Right lung (tissue), 10 donors: ENCODE measurements at places on chromosomes 2 and 18. TPM values are rescaled to one million over a fixed set of nuclear protein-coding genes. Genes with fewer than 3 reads are reported as not detected.

Gene GAL3ST2
- 0.26 TPM for polyA plus RNA-seq

Gene DOCK10
- polyA plus RNA-seq: 41.2 TPM

Gene CD8B2
- polyA plus RNA-seq: 0.93 TPM

Gene COBLL1
- 23.7 TPM for polyA plus RNA-seq

Gene TFPI
- polyA plus RNA-seq: 181 TPM

Gene POTEI
- polyA plus RNA-seq: 0.23 TPM

Gene PAX8
- 2.0 TPM for polyA plus RNA-seq

Gene SERPINB5
- not detected for polyA plus RNA-seq

Gene MYO5B
- 13.5 TPM for polyA plus RNA-seq

Gene FAP
- polyA plus RNA-seq: 25.5 TPM

Gene MC5R
- polyA plus RNA-seq: 0.12 TPM

Gene SERPINB7
- not detected for polyA plus RNA-seq

Gene DPYSL5
- 0.95 TPM for polyA plus RNA-seq

DNA sequence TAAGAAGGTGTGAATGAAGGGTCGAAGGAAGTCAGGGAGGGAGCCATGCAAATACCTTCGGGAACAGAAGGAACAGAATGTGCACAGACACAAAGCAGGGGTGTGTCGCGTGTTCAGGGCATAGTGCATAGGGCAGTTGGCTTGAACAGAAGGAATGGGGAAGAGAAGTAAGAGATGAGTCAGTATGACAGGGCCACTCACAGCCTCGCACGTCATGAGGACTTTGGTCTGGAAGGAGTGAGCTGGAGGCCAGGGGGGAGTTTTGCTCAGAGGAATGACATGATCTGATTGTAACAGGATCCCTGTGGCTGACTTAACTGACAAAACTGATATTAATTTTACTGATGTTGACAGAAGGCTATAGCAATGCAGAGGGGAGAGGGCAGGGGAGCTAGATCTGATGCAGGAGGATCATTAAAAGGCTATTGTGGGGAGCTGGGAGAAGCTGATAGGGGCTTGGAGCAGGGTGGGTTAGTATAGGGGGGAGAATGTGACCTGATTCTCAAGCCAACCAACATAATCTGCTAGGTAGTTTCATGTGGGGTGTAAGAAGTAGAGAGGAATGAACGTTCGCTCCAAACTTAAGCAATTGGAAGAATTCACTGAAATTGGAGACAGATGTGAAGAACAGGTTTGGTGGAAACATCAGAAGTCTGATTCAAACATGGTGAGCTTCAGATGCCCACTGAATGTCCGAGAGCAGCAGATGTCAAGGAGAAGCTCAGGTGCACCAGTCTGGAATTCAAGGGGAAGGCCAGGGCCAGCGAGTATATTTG, 60.4 kb upstream of the COPS8 start:
- no peak for DNase-seq

GRCh38 chr2:160870729-160871465, 289.3 kb upstream of the TANK start:
- DNase-seq: no peak

GRCh38 chr18:62071071-62071470, 115.8 kb downstream of the PIGN start:
- no peak for DNase-seq

DNA sequence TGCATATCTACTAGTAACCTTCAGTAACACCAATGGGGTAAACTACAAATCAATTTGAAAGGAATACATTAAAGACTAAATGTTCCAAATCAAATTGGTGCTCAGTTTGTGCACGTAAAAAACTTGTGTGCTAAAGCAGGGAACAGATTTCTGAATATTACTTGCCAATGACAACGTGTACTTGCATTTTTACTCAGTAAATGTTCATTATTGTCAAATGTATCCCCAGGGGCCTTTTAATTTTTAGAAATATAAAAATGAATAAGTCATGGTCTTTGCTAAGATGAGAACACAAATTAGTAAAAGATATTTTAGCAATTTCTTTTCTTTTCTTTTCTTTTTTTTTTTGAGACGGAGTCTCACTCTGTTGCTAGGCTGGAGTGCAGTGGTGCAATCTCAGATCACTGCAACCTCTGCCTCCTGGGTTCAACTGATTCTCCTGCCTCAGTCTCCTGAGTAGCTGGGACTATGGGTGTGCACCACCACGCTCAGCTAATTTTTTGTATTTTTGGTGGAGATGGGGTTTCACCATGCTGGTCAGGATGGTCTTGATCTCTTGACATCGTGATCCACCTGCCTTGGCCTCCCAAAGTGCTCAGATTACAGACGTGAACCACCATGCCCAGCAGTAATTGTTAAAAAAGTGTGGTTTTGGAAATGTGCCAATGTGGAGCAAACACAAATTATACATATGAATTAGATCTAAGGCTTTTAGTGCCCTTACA, 52.6 kb downstream of the PMAIP1 start:
- no peak for DNase-seq

GRCh38 chr2:109285244-109285651, 156.2 kb downstream of the SH3RF3 start:
- no peak for DNase-seq

GRCh38 chr2:239323447-239323846, 77.4 kb downstream of the HDAC4 start:
- no peak for DNase-seq

GRCh38 chr2:101775636-101776035, 78.1 kb downstream of the MAP4K4 start:
- DNase-seq: no peak

DNA sequence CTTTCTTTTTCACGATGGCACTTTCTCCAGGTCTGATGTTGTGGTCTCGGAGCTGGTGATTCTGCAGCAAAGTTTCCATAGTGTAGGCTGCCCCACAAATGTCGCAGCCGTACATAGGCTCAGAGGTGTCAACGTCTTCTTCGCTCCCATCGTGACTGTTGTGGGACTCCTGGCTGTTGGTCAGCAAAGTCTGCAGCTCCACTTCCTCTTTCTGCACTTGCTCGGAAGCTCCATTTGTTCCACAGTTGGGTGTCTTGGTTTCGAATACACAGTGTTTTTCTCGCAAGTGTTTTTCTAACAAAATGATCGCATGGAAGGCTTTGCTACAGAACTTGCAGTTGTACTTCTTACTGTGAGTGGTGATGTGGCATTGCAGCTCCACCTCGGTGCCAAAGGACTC, 126.8 kb downstream of the ZNF521 start:
- no peak for DNase-seq

DNA sequence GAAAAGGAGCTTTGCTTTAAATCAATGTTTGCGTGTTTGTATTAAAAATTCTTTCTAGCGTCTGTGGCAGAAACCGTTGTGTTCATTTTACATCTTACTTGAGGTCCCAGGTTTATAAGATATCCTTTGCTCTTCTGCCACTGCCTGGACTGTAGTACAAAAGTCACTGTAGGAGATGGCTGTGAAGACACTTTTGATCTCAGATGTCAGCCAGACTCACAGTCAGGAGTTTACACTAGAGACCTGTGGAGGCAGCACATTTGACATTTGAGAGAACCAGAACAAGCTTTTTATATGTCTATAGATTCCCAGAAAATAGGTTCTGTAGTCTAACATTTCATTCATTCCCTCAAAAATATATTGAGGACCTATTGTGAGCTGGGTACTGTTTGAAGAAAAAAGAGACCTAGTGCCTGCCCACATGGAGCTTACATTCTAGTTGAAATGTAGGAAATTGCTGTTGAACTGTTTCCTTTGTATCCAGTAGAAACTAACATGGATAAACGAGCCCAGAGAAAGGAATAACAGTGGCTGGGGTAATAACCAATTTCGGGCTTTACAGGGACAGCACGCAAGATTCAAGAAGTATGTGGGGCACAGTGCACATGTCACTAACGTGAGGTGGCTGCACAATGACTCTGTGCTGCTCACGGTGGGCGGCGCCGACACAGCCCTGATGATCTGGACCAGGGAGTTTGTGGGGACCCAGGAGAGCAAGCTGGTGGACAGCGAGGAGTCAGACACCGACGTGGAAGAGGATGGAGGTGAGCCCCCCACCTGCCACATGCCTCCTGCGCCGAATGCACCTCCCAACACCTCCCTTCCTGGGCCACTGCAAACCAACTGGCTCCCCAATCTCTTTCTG, 122.3 kb downstream of the RTN4 start:
- DNase-seq: no peak

DNA sequence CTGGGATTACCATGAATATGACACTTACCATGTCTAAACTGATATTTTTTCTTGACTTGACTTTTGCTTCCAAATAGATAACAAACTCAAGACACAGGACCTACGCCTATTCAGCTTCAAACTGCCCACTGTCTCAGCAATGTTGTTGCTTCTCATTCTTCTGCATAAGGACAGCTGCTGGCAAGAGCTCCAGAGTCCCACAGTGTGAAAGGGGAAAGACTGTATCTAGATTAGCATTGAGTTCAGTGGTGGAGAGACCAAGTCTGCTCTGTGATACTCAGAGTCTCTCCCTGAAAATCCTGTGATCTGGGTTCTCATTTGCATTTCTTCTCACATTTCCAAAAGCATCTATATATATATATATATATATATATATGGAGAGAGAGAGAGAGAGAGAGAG, 247.9 kb upstream of the NT5C1B start:
- DNase-seq: no peak

- no peak for DNase-seq
Measured at GRCh38 chr2:201937343-201937742, 96.3 kb upstream of the FZD7 start.

DNA sequence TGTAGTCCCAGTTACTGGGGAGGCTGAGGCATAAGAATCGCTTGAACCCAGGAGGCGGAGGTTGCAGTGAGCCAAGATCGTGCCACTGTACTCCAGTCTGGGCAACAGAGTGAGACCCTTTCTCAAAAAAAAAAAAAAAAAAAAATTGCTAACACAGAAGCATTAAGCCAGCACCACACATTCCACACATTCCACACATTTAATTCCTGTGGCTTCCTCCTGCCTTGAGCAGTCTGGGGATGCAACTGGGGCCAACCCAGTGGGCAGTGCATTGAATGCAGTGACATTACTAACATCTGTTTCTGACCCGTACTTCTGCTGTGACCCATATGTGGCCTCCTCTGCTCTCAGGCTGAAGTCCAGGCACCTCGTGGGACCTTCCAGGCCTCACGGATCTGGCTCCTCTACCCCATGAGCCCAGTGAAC, 107.0 kb downstream of the BCL2L11 start:
- DNase-seq: no peak

- no peak for DNase-seq
Measured at GRCh38 chr2:179555691-179556283, 291.2 kb upstream of the SESTD1 start.

DNA sequence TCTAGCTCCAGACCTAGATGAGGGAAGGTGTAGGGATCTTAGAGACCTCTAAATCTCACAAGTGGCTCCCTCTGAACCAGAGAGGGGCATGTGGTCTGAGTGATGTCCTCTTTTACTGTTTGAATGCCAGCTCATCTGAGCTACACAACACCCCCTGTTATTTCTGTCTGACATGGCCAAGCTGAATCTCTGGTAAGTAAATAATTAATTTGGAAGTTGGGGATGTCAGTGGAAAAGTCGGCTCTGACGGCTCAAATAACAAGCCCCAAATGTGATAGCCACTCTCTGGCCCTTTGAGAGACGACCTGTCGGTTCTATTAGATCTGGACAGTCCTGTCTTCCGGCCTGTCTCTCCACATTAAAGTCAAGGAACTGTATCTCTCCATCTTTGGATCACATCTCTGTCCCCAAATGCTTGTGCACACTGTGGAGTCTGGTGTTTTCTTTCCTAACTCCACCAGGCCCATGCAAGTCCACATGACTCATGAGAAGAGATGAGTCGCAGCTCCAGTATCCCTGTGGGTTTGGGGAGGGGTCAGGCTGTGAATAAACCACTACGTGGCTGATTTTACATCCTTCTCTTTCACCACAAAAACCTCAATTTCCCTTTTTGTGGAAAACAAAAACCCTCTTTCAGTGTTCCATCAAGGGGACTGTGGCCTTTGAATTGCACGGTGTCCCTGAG, 52.5 kb downstream of the SETBP1 start:
- no peak for DNase-seq

DNA sequence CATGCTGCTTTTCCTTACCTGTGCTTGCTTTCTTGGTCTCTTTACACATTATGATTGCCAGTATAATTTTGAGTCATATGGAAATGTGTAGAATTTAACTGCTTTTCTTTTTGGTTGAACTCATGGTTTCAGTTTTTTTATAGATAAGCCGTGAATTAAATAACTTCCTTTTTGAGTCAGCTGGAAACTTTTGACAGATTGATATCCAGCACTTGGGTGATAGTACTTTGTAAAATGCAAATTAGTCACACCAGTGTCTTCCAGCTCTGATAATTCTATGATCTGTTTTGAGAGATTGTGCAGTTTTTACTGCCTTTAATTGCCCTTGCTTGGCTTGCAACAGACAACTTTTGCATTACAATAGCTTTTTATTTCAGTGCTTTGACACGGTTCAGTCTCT, 86.4 kb downstream of the NCOA1 start:
- no peak for DNase-seq

DNA sequence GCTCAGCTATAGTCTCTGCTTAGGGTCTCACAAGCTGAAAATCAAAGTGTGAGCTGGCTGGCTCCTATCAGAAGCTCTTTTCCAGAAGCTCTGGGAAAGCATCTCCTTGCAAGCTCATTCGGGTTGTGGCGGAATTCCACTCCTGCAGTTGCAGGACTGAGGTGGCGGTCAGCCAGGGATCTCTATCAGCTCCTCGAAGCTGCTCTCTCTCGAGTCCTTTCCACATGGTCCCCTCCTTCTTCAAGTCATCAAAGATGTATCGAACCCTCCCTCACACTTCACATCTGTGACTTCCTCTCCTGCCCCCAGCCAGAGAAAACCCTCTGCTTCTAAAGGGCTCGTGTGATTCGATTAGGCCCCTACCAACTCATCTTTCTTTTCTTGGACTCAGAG, 141.7 kb downstream of the ZFP36L2 start:
- no peak for DNase-seq

- DNase-seq: no peak
Measured at GRCh38 chr2:201132518-201132917, 16.6 kb downstream of the CFLAR start.

DNA sequence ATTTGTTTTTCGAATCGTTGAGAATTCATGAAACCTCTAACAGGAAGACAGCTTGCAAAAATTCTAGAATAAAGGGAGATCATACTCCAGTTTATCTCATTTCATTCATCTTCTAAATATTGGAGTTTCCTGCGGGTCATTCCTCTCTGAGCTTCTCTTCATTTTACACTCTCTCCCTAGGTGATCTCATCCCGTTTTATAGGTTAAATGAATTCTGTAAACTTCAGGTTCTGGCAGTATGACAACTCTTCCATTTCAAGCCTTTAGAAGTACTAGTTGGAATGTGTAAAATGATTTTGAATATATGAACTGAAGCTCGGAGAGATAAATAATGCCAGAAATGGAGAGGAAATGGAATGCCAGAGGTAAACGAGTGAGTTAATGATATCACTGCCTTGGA, 312.4 kb downstream of the METTL4 start:
- no peak for DNase-seq

GRCh38 chr2:188623995-188624643, 332.4 kb downstream of the GULP1 start:
- no peak for DNase-seq

- no peak for DNase-seq
Measured at GRCh38 chr2:46873604-46874068, 42.0 kb downstream of the MCFD2 start.

DNA sequence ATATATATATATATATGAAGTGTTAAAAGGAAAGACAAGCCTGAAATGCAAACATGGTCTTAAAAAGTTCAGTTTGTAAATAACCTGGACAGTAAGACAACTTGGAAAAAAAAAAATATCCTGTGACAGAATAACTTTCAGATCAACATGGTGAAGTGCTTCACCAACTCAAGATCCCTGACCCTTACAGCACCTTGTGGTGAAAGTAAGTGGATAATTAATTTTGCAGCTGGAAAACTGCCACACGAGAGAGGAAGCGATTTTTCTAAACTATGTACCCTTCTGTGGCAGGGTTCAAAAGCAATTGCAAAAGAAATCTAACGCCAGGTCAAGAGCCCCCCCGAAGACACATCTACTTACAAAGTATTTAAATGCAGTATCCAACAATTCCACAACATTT, 95.8 kb downstream of the PAX3 start:
- no peak for DNase-seq
